ENCODE measurements at places on chromosomes 7 and 10.

GRCh38 chr7:37831244-37831643 is 17.2 kb upstream of the NME8 start:
- no peak for DNase-seq

- DNase-seq = no peak
These were observed 3.6 kb downstream of the CASP7 start for GRCh38 chr10:113683300-113683699.

GRCh38 chr7:130149281-130150139 is 55.7 kb downstream of the TMEM209 start:
- no peak for DNase-seq

DNA sequence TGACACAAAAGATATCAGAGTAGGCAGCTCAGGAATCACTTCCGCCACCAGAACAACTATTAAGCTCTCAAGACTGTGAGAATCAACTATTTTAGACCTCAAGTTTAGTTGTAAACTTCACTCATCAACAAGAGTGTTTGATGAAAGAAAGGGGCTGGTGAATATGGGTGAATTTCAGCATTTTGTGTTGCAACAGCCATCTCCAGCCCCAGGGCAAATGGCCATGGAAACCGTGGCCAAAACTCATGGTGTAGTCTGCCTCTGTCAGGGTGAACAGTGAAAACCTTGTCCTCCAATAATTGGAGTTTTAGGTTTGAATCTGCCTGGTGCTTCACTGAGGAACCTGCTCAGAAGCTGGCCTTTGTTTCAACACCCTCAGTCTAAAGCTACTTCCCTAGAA is 60.0 kb downstream of the POLR1F start:
- DNase-seq = no peak

GRCh38 chr7:69860486-69860885 is 262.2 kb downstream of the AUTS2 start:
- no peak for DNase-seq

DNA sequence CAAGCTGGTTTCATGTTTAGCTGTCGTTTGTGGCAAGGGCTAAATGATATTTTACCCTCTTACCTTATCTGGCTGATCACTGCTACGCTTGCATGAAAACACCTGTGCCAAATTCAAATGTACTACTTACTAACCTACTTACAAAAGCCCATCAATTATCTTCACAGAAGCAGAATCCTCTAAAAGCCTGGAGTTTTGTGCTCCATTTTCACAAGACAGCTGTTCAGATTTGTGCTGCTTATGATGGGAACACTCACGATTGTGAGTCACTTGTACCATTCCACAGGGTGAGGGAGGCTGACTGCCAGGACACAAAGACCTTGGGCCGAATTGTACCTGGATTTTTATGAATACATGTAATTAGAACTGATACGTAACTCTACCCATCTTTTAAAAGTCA is 245.0 kb upstream of the NPY start:
- no peak for DNase-seq

DNA sequence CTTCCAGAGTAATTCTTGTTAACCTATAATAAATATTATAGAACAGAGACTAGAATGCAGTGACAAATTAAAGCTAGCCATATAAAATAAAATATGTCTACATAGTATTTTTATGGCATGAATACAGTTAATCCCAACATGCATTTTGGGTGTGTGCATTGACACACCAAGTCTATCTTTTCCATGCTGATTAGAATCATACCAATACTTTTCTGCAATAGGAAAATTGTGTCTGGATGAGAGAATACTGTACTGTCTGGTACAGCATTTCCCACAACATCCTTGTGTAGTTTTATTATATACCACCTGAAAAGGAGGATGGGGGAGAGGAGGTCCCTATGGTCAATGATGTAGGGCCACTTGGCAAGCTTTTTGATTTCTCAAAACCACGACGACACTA is 100.3 kb downstream of the ARHGAP21 start:
- no peak for DNase-seq

- no peak for DNase-seq
These were observed 30.0 kb upstream of the KDM7A start for GRCh38 chr7:140206616-140207389.

DNA sequence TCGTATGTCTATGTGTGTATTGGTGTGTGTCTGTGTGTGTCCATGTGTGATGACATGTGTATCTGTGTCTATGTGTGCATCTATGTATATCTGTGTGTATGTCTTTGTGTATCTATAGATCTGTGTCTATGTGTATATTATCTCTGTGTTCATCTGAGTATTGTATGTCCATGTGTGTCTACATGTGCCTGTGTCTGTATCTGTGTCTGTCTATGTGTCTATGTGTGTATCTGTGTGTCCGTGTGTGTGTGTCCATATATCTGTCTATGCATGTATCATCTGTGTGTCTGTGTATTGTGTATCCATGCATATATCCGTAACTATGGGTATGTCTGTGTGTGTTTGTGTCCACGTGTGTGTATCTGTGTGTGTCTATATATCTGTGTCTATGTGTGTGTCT is 2.7 kb upstream of the FAM20C start:
- no peak for DNase-seq

DNA sequence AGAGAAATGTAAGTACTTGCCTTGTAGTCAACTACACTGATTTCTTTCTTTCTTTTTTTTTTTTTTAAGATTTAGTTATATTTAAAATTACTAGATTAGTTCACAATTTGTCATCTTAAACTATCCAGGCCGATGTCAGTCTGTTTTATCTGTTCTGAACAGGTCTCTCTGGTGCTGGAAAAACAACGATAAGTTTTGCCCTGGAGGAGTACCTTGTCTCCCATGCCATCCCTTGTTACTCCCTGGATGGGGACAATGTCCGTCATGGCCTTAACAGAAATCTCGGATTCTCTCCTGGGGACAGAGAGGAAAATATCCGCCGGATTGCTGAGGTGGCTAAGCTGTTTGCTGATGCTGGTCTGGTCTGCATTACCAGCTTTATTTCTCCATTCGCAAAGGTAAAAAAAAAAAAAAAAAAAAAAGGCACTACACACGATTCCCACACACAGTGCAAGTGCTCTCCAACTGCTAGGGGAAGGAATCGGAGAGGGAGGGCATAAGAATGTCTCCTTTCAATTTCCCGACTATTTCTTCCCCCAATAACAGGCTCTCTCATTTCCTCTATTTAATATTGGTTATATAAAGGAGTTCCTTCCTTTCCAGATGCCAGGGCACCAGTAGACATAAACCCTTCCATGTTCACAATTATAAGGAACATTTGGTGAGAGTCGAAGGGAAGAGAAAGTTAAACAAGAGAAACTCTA is 53.4 kb downstream of the PAPSS2 start:
- no peak for DNase-seq

DNA sequence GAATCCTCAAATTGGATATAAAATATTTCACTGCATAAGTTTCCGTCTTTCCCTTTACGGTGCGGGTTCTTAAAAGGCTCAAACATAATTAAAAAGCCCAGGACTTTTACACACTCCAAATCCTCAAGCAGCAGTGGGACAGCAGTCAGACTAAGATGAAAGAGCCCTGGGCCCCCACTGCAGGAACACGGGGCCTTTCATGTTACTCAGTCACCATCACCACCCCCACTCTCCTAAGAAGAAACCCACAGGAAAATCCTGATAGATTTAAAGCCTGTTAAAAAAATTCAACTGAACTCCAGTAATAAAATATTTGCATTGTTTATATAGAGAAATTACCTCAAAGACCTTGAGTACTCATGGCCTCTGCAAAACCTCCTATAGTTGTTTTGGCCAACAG is 74.0 kb upstream of the TRIL start:
- DNase-seq = no peak

DNA sequence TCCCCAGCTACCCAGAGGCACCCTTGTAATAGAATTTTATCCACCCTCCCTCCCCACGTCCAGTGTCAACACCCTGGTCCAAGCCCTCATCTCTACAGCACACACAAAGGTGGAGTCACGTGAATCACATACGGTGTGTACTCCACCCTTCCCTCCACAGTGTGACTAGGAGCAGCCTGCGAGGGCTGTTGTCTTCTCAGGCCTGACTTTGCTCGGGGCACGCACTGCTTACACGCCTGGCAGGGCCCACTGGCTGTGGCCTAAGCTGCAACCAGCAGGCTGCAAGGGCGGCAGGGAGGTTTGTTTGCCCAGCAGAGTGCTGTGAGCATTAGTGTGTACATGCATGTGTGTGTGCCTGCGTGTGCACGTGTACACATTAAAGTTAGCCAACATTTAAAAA is 93.7 kb downstream of the COBL start:
- no peak for DNase-seq

DNA sequence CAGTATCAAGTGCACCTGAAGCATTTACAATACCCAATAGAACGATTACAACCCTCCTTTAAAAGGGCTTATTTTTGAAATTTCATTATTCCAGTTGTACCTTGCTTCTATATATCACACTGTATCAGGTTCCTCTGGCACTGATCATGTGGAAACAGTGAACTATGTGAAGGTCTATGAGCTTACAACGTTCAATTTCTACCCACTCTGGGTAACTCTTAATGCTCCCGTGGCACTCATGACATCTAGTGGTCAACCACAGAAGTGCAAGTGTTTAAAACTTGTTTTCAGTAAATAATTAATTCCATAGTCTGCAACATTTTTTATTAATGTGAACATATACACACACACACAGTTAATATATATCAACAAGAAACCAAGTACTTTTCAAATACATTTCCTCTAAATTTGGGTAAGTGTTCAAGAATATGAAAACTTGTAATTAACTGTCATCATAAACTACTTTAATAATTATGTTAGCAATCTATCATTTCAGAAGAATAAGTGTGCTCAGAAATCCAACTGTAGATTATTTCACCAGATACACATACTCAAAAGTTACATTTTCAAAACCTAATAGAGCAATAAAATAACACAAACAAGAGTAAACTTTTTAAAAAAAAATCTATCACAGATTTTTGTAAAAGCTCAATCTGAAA is 61.0 kb downstream of the MPP7 start:
- peak; percentile 46 for DNase-seq

DNA sequence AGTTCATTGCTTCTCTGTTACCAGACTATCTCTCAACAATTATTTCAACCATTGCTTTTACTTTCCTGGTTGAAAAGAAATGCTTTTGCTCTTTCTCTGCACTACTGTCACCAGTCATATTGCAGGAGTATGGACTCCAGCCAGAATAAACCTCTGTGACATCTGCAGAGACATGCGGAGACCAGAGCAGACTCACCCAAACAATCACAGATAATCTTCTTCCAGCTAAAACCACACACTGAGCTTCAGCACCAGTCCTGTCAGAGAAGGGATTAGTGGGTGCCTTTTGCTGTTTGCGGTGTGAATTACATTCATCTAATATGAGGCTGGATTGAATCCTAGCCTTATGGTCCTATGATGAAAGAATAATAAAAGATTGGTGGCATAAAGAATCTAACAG is 258.6 kb downstream of the CNTNAP2 start:
- no peak for DNase-seq

GRCh38 chr7:134787720-134788119 is 8.3 kb downstream of the CALD1 start:
- DNase-seq = no peak

GRCh38 chr10:35895331-35895730 is 253.2 kb upstream of the FZD8 start:
- no peak for DNase-seq

- no peak for DNase-seq
These were observed 41.5 kb upstream of the PRKCQ start for GRCh38 chr10:6621536-6621935.

- no peak for DNase-seq
These were observed 102.2 kb upstream of the GATA3 start for GRCh38 chr10:7952266-7952665.

DNA sequence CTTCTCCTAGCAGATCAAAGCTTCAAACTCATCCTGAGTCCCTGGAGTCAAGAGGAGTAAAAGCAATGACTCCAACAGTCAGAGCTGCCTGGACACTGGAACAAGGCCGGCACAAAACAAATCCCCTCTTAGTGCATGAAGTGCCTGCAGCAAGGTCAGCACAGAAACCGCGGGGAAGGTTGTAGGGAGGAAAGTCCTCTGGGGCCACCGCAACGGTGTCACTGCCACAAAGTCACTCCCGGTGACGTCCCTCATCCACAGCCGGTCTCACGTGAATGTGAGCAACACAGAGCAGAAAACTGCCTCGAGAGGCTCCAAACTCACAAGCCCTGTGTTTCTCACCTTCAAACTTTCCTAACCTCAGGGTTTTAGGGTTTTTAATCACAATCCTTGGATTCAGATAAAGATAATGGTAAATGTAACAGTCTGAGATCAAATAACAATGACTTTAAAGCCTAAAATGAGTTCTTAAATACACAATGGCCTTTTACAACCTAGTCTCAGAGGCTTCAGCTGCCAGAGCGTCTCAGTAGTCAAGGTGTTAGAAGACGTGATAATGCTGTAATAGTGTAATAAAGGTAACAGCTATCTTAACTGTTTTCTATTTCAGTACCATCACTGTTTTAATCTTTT is 274.3 kb downstream of the ZMYND11 start:
- DNase-seq = no peak
